ENCODE measurements at places on chromosomes 11 and 22.

DNA sequence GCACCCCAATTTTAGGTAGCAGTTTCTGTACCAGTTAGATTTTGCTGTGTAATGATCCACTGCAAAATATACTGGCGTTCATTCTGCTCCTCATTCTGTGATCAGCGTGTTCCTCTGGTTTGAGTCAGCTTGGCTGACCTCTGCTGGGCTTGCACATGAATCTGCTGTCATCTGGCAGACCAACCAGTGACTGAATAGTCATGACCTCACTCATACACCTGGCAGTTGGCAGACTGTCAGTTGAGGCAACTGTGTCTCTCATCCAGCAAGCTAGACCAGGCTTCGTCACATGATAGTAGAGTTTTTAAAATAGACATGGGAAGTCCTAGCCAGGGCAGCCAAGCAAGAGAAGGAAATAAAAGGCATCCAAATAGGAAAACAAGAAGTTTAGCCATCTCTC, 316.3 kb upstream of the LARGE1 start:
- no peak for DNase-seq

GRCh38 chr11:113637636-113638035, 68.5 kb downstream of the TMPRSS5 start:
- no peak for DNase-seq

DNA sequence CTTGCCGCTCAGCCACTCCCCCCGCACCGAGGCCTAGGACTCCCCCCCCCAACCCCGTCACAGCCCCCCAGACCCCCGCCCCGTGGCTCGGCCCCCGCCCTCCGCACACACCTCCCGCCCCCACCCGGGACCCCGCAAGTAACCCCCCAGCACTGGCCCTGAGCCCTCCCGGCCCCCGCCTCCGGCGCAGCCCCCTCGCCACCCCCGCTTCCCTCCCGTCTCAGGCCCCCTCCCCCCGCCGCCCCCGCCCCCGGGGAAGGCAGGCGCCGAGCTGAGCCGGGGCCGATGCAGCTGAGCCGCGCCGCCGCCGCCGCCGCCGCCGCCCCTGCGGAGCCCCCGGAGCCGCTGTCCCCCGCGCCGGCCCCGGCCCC, 1.5 kb downstream of the SHANK3 start:
- DNase-seq, result no peak

GRCh38 chr11:129279326-129280026, 87.4 kb upstream of the ARHGAP32 start:
- peak; percentile 86 for DNase-seq

DNA sequence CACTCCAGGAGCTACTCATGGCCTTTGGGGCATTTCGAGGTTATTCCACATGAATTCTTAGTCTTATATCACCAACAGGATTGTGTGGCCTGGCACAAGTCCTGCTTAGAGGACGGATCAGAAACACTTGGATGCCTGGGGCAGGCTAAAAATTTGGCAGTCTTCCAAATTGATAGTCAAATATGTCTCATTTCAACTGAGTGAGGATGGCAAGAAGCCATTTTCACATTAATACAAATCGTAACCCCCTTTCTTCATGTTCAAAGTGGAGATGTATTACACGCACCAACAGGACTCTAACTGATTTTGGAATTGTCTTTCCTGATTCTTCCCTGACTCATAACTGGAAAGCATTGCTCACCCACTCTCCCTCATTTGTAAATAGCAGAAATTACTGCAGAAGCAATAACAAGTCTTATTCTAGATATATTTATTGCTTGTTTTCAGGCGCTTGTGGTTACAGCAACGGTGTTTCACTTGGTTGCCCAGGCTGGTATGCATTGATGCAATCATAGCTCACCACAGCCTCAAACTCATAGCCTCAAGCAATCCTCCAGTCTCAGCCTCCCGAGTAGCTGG, 10.3 kb upstream of the CCDC86 start:
- no peak for DNase-seq

GRCh38 chr22:25360411-25360810, 141.0 kb downstream of the CRYBB2 start:
- no peak for DNase-seq

DNA sequence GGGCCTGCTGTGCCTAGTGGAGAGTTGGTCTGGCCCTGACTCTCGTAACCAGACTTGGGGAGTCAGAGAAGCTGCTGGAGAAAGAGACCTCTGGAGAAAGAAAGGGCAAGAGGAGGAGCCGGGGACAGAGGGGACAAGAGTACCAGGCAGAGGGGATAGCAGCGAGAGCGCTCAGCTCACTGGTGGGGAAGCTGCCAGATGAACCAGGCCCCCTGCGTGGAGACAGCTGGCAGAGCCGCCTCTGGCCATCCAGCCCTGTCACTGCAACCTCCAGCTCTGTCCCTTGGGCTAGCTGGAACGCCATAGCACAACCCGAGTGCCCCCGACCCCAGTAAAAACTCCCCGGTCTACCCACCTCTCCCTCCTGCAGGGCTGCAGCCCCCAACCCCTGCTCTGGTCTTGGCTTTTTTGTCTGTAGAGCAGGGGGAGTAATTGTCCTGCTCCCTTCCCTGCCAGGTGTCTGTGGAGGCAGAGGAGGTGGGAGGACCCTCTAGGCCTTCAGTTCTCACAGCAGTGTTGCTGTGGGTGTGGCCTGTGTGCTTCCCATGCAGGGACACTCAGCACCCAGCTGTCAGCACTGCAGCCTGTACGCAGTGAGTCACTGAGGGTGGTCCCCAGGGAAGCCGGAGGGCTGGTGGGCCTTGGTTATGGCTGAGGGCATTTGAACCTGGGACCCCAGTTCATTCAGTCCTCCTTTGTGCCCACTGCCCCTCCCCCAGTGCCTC, 4.8 kb upstream of the SUN2 start:
- no peak for DNase-seq

DNA sequence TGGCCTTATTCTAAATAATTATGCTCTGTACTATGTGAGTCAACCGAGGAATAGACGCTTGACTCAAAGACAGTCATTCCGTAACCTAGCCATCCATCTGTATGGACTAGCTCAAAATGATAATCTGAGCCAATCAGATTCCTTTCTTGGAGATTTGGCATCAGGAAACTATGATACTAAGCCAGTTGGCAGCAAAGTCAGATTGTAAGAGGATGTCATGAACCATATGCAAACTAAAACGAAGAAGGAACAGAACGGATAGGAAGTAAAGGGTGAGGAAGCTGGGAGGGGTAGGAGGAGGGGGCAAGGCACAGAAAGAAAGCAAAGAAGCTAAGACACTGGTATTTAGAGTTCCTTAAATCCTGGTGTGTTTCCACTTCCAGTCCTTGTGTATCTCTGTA, 10.7 kb upstream of the SESN3 start:
- DNase-seq, result no peak

GRCh38 chr11:34451053-34451452, 12.3 kb downstream of the CAT start:
- DNase-seq, result no peak

- no peak for DNase-seq
Measured at GRCh38 chr11:117044287-117045035, 53.8 kb downstream of the SIK3 start.

GRCh38 chr11:18527512-18527911, 770 bp upstream of the TSG101 start:
- DNase-seq, result no peak

DNA sequence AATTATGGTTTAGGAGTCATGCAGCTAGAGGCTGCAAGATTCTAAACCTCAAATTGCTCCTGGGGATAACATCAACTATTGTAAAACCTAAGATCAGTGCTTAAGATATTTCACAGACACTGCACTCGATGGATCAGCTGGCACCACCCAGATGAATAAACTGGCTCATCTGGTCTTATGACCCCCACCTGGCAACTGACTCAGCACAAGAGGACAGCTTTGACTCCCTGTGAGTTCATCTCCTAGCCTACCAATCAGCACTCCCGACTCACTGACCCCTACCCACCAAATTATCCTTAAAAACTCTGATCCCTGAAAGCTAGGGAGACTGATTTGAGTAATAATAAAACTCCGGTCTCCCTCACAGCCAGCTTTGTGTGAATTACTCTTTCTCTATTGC, 782 bp upstream of the TTC12 start:
- no peak for DNase-seq

- no peak for DNase-seq
Measured at GRCh38 chr11:64438986-64439771, 80.2 kb downstream of the RPS6KA4 start.

DNA sequence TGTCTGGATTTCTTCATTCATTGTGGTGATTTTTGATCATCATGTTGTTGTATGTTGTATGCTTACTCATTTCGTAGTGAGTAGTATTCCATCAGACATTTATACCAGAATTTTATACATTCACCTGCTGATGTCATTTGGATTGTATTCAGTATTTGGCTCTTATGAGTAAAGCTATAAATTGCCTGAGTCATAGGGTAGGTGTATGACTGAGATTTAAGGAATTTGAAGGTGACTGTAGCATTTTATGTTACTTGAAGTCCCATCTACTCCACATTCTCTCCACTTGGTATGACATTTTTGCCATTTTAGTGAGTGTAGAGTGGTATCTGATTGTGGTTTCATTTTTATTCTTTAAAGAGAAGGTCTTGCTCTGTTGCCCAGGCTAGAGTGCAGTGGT, 548.2 kb downstream of the TBC1D22A start:
- no peak for DNase-seq
